ENCODE measurements at places on chromosomes 4 and X.

DNA sequence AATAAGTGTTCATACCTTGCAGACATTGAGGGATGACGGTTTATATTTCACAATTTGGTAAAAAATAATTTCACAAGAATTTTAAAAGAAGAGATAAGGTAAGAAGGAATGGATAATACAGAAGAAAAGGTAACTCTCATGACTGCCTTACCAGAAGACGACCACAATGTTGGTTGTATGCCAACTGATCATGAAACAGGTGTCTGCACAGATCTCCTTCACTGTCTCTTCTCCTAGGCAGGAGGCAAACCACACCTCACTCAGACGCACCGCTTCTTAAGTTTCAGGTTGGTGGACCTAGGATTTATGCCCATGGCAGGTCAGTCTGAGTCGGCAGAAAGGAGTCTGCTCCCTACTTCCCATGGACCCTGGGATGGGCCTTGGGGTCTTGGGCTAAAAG is 177.2 kb downstream of the VSIG4 start:
- DNase-seq = no peak

DNA sequence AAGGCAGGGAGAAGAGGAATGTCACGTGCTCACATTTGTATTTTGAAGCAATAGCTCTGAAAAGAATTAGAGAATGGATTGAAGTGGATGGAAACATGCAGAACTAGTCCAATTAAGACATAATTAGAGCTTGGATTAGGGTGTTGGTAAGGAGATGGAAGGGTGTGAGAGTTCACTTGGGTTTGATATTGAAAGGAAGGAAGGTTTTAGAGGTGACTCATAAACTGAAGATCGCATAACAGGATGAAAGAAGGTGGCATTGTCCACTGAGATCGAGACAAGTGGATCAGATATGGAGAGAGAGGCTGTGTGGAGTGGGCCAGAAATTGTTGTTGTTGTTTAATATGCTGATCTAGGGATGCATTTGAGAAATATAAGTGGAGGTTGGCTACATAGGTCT is 244.0 kb upstream of the SMIM31 start:
- DNase-seq = no peak

DNA sequence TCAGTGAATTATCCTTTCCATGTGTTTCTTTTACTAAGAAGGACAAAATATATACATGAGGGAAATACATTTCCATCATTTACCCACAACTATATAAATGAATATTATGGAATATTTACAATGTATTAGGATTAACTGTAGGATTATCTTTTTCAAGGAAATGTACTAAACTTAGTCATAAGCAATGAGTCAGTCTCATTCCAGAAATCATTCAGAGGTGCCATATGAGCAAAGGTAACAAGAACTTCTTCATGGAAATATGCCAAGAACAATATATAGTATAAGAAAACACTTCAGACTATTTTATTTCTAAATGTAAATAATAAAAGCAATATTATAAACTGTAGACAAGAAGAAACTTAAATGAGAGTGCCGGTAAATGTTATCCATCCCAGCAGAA is 67.1 kb downstream of the USP38 start:
- no peak for DNase-seq

DNA sequence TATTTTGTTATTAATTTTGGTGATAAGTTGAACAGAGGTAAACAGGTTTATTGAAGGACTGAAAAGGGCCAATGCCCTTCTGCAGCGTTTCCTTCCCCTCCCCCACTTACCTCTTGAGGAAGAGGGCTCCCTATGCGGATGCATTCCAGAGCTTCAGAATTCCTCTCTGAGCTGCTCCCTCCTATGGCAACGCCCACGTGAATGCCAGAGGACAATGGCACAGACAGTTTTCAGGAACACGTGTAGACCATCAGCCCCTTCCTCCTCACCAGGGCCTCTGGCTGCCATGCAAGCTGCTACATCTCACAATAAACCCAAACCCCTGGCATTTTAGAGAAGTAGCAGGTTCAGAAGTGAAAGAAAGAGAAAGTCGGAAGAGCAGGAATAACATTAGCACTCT is 127.9 kb downstream of the CHRDL1 start:
- DNase-seq = no peak

DNA sequence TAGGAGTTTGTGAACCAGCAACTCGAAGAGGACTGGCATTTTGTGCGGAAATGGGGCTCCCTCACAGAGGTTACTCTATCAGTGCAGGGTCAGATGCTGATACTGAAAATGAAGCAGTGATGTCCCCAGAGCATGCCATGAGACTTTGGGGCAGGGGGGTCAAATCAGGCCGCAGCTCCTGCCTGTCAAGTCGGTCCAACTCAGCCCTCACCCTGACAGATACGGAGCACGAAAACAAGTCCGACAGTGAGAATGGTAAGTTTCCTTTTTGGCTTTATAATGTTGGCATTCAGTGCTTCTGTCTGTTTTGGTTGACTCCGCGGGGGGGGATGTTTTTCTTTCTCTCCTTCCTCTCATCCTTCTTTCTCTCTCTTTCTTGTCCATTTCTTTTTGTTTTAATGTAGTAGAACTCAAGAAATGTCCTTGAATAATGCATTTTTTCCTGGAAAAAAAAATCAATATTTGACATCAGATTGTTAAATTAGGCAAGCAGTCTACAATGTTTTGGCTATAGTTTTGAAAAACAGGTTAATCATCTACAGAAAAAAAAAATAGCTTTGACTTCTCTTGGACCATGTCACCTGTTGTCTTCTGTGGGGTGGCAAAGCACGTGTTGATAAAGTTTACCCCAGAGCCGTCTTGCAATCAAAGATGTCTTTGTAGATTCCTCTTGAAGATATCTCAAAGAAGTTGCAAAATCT is 103.6 kb downstream of the TENM3 start:
- no peak for DNase-seq

All from uterus (tissue), 4 donors.